HFFc6 (cell line): ENCODE measurements at places on chromosomes 7 and 10.

- DNase-seq: no peak
Observed at GRCh38 chr7:33379891-33380525, 250.6 kb downstream of the BBS9 start.

DNA sequence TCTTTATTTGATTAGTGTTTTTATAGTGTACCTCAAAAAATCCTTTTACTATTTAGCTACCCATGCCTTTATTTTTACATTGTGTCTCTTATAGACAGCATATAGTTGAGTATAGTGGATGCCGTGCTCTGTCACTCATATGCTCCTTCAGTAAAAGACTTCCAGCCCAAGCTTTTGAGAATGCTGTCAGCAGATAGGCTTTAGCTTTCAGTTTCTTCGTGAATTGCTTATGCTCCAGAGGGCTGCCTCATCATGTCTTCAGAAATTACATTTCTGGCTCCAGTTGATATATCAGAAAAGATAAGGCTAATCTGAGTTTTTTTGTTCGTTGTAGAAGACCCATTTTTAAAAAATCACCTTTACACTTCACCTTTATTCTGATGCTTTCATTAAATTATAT lies 332.0 kb downstream of the NXPH1 start:
- DNase-seq: no peak

GRCh38 chr7:130063036-130063435 lies 7.3 kb upstream of the KLHDC10 start:
- DNase-seq: peak; percentile 26

DNA sequence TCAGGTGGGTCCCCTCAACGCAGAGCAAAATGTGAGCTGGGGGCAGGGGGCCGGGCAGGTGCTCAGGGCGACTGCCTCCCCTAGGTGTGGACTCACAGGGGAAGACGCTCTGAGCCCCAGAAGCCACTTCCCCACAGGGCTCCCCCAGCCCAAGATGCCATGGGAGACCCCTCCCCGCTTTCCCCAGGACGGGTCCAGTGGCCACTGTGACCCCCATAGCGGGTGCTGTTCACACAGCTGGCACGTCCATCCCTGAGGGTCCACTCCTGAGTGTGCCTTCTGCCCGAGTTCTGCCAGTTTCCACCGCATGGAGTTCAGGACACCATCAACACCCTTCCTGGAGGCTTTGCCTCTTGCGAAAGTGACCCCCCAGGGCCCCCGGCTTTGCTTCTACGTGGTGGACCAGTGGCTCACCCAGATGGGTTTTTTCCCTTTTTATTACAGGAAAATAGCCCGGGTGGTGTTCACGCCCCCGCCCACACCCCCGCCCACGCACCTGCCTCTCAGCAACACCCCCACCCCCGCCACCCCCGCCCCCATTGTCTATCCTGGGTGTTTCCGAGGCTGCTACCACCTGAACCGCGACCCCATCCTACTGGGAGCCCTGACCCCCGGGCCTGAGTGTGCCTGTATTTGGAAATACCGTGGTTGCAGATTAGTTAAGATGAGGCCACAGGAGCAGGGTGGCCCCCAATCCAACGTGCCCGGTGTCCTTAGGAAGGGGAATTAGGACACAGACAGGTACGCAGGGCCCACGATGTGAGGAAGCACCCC lies 32.0 kb downstream of the ADAP1 start:
- no peak for DNase-seq

DNA sequence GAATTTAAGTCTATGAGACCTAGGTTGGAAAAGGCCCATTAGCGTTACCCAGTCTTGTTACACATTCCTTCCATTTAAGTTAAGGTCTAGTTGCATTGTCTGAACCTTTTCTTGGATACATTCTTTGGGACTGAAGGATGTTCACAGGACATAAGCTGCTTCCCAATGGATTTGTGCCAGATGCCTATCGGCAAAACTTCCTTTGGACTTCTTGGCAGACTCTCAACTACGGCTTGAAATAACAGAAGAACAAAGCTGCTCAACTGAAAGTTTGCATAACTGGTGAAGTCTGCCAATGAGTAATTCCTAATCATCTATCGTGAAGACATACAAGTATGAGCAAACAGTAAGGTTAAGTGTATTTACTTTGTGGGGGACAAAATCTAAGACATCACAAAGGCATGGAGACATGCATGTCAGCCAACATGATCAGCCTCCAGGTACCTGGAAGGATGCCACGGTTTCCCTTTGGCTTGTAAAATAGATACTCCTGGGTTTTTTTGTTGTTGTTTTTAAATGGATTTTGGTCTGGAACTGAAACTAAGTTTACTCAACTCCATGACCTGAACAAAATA lies 35.4 kb downstream of the MALSU1 start:
- DNase-seq: peak; percentile 98

DNA sequence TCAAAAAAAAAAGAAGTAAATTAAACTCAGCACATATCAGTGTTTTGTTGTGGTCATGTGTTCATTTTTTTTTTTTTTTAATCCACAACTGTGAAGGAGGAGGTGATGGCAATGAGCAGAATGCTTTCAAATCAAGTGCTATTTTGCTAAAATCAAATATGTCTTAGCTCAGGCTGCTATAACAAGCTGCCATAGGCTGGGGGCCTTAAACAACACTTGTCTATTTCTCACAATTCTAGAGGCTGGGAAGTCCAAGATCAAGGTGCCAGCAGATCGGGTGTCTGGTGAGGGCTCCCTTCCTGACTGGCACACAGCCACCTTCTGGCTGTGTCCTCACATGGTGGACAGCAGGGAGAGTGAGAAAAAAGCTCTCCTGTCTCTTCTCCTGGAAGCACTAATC lies 203.9 kb downstream of the FAM107B start:
- no peak for DNase-seq

DNA sequence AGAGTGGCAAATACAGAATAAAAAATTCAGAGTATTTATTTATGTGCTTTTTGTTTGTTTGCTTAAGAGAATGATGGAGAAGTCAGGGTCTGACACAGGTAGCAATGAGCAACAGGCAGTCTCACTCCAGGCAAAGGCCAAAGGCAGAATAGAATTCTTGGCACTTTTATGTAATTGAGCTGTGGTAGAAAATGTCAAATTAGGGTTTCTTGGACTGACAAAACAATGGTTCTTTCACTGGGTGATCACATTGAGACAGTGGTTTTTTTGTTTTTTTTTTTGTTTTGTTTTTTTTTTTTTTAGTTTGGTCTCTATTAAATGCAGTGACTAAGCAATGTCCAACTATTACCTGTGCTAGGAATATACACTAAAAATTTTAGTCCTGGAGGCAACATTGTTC lies 27.4 kb downstream of the POM121L12 start:
- DNase-seq: no peak

DNA sequence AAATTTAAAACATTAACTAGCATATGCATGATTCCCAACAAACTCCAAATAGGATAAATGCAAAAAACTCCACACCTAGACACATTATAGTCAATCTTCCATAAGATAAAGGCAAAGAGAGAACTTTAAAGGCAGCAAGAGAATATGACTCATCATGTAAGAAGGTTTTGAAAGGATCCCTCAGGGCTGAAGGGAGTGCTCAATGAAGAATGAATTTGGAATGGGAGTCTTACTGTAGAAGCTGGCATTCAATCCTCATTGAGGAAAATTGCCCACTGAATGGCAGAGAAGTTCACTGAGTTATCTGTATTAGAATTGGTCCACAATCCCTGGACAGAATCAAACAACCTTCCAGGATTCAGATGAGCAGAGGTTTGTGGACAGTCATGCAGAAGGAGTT lies 26.1 kb upstream of the ZNF365 start:
- peak; percentile 38 for DNase-seq

- DNase-seq: no peak
Observed at GRCh38 chr10:133262696-133263095, 14.0 kb downstream of the ADAM8 start.

DNA sequence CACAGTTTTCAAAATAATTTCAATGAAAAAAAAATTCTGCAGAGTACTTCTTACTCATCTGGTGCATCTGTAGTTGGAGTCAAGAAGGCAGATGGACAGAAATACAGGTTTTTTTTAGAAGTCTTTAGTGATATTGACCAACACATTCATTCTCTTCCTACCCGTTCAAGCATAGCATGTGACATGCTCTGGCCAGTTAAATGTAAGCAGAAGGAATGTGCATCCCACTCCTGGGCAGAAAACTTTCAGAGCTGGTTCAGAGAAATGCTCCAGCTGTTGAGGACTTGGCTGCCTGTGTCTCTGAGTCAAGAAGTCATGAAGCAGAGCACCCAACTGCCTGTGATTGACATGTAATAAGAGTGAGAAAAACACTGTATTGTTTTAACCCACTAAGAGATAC lies 665.3 kb upstream of the IGFBP3 start:
- DNase-seq: no peak

- DNase-seq: peak; percentile 9
Observed at GRCh38 chr10:101453791-101454718, 100.1 kb downstream of the BTRC start.

GRCh38 chr10:7261351-7261750 lies 149.5 kb downstream of the SFMBT2 start:
- no peak for DNase-seq

DNA sequence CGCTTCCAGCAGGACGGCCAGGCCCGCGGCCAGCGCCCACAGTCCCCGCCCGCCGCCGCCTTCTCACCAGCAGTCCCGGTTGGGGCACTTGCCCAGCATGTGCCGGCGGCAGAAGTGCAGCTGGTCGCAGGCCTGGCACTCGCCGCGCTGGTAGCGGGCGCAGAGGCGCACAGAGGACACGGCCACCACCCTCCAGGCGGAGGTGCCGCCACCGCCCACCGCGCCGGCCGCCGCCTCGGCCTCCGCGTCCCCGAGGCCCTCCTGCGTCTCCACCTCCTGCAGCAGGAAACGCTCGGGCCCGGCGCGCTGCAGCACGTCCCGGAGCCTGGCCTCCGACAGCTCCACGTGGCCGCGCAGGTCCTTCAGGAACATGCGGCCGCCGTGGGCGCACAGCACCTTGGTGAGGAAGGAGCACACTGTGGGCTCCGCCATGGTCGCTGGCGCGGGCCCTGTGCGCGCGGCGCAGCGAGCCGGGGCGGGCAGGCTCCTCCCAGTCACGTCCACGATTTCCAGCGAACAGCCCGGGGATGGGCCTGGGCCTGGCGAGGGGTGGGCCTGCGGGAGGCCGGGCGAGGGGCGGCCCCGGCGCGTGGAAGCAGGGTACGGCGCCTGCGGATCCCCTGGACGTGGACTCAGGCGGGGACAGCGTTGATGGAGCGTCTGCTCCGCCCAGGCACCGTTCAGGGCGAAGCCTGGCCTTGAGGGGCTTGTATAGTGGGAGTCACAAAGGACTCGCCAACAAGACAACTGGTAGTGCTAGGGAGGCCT lies at the start of gene ZC3HAV1L:
Gene ZC3HAV1L (minus strand): TSS at position 457 of the 768 bp plus-strand sequence. CDS start 25 bp downstream, at position 432.
- DNase-seq: peak; percentile 27

- peak; percentile 24 for DNase-seq
Observed at GRCh38 chr7:97845622-97846203, 26.5 kb downstream of the ASNS start.

DNA sequence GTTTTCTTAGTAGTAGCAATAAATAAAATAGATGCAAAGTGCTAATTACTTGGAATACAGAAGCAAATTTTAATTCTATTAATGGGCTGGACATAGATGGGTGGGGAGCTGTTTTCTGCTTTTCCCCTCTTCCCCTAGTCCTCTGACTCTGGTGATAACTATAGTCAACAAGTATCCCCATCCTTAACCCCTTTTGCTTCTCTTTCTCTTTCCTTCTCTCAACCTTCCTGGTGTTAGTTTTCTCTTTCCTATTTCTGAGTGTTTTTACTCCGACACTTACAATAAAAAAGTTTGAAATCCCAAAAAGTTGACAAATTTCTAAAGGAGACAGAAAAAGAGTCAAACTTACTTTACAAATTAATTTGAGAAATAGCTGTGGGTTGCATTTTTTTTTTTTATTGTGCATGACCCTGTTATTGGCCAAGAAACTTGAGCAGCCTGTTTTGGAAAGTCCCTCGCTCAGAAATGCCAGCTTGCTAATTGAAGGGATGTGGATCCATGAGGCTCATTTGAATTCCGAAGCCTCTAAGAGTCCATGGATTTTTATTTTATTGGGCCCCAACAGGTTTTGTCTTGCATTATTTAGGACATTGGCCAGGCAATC lies 2.4 kb downstream of the FAS start:
- DNase-seq: no peak

GRCh38 chr10:107371801-107372200 lies 207.3 kb upstream of the SORCS1 start:
- DNase-seq: no peak

- DNase-seq: no peak
Observed at GRCh38 chr10:5940807-5941218, 36.5 kb downstream of the IL15RA start.

- DNase-seq: no peak
Observed at GRCh38 chr10:72370201-72370722, 15.5 kb upstream of the DNAJB12 start.

DNA sequence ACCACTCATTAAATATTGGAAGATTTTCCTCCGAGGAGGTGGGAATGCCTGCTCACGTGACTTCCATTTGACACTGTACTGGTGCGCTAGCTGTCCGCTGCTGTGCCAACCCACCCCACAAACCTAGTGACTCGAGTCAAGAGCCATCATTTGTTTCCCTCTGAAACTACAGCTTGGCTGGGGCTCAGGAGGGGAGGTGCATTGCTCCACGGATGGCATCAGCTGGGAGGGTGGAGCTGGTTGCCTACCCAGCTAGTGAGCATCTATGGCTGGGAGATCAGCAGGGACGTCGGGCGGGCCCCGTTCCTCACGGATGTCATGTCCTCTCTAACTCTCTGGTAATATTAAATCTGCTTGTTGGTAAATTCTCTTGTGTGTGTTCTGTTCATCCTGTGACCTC lies 9.5 kb upstream of the FOXL3 start:
- no peak for DNase-seq

GRCh38 chr10:114957673-114958072 lies 19.7 kb downstream of the TRUB1 start:
- DNase-seq: peak; percentile 35

DNA sequence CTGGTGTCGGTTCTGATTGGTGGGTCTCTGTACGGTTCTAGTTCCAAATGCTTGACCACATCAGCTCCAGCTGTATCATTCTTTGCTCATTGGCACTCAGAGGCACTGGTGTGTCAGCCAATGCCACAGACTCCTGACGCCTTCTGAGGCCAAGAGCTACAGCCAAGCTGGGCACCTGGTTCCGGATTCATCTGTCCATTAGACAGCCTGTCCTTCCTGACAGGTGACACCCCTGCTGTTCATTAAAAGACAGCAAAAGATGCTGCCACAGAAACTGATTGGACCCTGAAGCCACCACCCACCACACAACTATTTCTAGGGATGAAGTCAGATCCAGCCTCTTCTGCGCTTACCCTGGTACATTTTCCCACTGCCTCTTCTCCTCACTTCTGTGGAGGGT lies 35.6 kb downstream of the COL13A1 start:
- DNase-seq: no peak

- no peak for DNase-seq
Observed at GRCh38 chr10:7563368-7563767, 103.4 kb downstream of the ITIH5 start.

- no peak for DNase-seq
Observed at GRCh38 chr10:10038348-10038747, 979.3 kb upstream of the CELF2 start.

GRCh38 chr10:6239213-6239991 lies 36.7 kb downstream of the PFKFB3 start:
- peak; percentile 99 for DNase-seq
